ENCODE measurements at places on chromosomes 13 and 19. TPM values are rescaled to one million over a fixed set of nuclear protein-coding genes. Genes with fewer than 3 reads are reported as not detected.

GRCh38 chr19:4715529-4716221 is 8.0 kb downstream of the DPP9 start:
- no peak for DNase-seq

- DNase-seq: no peak
These were observed 2.6 kb downstream of the UBXN6 start for GRCh38 chr19:4454747-4455718.

Gene KCNC3
- 1.1 TPM for total RNA-seq

Gene HSPH1
- total RNA-seq: 75.5 TPM

- DNase-seq: no peak
These were observed 35.9 kb downstream of the OXGR1 start for GRCh38 chr13:96958286-96958891.

Gene GAPDHS
- total RNA-seq: not detected

Gene CABP5
- total RNA-seq: not detected

- no peak for DNase-seq
These were observed 128.7 kb downstream of the CYSLTR2 start for GRCh38 chr13:48782429-48782840.

DNA sequence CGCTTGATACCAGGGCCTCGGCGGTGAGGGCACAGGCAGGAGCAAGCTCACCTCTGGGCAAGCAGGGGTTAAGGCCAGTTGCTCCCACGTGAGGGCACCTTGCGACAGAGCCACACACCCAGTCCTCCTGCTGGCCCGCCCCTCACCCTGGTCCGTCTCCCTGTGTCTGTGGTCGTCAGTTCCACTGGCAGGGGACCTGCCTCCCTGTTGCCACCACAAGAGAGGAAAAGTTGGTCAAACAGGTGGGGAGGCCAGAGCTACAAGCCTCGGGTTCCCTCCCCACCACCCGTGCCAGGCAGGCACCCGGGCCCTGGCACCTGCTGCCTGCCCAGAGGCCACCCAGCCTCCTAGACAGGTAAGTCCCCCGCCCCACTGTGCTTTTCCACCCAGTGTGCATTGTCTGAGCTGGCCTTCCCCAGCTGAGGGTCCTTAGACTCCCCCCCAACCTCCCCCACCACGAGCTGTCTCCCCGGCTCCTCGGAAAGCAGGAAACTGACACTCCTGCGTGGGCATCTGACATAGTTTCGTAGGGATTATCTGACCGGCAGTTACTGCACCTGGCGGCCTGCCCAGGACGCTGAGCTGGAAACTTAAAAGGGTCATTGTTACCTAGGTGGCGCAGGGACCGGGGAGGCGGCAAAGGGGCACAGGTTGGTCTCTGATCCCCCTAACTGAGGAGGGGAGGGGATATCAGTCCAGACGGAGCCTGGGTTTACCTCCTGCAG is at the start of gene TJP3:
Gene TJP3, plus strand, starts transcription at position 178 of the 725 bp plus-strand sequence. CDS start 20,049 bp downstream, outside the sequence.
- no peak for DNase-seq

GRCh38 chr19:11168568-11168967 is 13.0 kb upstream of the SPC24 start:
- DNase-seq: no peak

DNA sequence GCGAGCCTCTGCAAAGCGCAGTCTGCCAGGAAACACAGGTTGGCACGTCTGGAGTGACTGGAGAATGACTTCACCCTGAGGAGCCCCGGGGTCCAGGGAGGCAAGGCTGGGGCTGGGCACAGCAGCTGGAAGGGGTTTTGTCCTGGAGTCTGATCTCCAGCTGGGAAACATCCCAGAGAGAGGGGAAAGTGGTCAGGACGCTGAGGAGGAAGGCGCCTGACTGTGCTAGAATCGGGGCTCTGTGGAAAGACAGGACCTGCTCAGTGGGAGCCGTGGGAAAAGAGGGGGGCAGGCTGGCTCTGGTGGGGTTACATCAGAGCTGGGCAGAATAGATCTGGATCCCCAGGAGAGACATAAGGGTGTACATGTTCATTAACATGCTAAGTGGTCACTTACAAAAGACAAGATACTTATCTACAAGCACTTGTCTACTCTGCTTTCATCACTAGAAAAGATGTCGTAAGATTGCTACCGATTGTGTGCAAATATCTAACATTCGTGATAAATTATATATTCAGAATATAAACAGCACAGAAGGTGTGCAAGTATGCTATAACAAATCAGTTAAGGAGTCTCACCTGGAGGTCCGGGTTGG is 106.6 kb downstream of the COL4A1 start:
- no peak for DNase-seq

Gene DHRS12
- total RNA-seq: 9.2 TPM

DNA sequence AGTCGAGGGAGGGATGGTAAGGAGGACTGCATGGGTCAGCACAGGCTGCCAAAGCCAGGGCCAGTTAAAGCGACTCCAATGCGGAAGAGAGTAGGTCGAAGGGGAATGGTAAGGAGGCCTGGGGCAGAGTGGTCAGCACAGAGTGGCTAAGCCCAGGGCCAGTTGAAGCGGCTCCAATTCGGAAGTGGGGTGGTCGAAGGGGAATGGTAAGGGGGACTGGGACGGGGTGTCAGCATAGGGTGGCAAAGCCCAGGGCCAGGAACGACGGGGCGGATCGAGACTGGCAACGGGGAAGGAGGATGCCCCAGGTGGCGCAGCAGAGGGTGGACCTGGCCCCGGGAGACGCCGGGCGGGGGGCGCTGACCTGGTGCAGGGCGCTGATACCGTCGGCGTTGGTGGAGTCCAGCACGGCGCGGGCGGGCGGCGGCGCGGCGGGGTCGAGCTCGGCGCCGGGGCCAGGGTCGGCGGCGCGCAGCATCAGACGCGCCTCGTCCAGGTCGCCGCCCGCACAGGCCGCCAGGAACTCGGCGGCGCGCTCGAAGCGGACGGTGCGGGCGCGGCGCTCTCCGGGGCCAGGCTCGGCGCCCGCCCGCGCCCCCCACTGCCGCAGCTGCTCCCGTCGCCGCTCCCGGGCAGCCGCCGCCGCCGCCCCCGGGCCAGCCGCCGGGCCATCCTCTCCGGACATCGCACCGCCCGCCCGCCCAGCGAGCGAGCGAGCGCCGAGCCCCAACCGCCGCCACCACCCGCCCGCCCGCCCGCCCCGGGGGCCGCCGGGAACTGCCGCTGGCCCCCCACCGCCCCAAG is at the start of gene PPP1R12C:
Gene PPP1R12C, minus strand, starts transcription at position 779 of the 804 bp plus-strand sequence. Its CDS starts 94 bp downstream, at position 685.
- no peak for DNase-seq

Gene FGF21
- not detected for total RNA-seq

- no peak for DNase-seq
These were observed 589 bp downstream of the RBM26 start for GRCh38 chr13:79405501-79405830.

GRCh38 chr13:32642316-32642715 is 56.1 kb downstream of the PDS5B start:
- no peak for DNase-seq

GRCh38 chr19:45130888-45131615 is 29.7 kb downstream of the NKPD1 start:
- no peak for DNase-seq

GRCh38 chr19:36160821-36161596 is 8.8 kb upstream of the COX7A1 start:
- no peak for DNase-seq

DNA sequence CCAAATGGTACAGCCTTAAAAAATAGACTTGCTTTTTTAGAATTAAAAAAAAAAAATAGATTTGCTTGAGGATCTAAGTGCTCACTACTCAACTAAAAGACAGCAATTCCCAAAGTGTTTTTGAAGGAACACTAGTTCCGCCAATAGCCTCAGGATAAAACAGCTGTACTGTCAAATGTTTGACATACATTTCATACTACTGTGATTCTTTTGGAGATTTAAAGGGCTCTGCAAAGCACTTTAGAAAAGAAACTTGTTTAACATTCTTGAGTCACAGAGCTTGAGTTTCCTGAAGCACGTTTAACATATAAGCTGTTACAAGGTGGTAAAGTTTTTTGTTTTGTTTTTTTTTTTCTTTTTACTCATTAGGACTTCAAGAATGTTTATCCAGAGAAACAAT is 23.1 kb upstream of the KLF5 start:
- DNase-seq: no peak

Gene SLC5A5
- not detected for total RNA-seq

Gene PSG1
- total RNA-seq: not detected

GRCh38 chr13:44435919-44436510 is 62.4 kb downstream of the SERP2 start:
- no peak for DNase-seq

Gene NEK3
- 23.6 TPM for total RNA-seq

Gene SERTAD3
- 33.4 TPM for total RNA-seq

- no peak for DNase-seq
These were observed 108.5 kb upstream of the GPC6 start for GRCh38 chr13:93118081-93118615.

DNA sequence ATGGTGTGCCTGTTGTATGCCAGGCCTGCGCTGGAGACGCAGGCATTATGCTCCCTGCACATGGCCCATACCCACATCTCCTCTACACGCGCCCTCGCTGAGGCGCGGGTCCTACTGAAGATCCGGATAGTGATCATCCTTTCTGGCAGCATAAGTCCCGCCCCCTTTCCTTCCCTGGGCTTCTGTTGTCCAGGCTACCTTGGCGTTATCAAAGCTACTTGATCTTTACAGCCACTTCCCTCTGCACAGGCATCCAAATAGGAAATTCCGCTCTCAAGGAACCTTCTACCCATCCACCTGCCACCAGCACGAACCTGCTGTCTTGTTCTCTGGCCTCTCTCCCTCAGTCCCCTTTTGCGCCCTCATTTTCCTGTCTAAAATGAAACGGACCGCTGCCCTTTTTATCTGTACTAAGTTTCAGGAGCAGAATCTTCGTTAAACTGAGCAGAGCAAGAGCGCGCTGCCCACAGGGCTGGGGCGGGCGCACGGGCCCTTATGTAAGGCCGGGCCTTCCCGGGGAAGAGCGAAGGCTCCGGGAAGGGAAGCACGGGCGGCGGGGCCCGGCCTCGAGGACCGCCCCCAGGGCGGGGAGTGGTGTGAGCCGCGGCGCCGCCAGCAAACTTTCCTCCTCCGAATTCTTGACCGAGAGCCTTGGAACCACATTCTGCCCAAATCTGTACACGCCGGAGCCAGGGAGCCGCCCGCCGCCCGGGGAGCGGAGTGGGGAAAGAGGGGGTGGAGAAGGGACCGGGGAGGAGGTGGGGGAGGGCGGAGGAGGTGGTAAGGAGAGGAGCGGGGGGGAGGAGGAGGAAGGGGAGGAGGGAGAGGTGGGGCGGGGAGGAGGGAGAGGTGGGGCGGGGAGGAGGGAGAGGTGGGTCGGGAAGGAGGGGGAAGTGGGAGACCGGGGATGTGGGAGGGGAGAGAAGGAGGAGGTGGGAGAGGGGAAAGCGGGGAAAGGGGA is 920 bp upstream of the UBE2L5 start:
- DNase-seq: peak; percentile 89

GRCh38 chr13:39967199-39967959 is 311.9 kb downstream of the COG6 start:
- no peak for DNase-seq

Gene LINGO3
- total RNA-seq: 0.54 TPM

DNA sequence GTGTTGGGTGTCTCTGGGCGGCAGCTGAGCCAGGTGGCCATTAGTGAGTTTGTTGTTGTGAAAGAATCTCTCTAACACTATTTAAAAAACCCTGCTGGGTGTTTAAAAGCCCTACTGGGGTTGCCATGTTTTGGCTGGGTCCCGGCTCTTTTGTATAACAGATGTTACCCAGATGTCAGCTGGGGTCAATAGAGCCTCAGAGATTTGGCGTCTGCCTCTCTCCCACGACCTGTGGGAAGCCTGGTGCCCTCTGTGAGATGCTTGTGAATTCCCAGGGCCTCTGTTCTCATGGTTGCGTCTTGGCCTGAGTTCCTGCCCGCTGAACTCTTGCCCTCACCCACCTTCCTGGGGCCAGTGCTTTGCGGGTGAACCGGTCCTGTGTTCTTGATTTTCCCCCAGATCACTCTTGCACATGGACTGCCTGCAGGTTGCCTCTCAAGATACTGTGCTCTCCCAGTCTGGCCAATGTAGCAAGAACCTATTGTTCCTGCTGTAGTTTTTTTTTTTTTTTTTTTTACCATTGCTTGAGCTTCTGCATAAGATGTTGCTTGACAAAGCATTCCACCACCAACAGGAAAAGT is 9.5 kb downstream of the NFILZ start:
- no peak for DNase-seq
